Natural killer cell treated with Interleukin-12 subunit alpha and Interleukin-12 subunit beta and Interleukin-15 and Interleukin-18, amount 100 ng/mL, for 72 hours (primary cell): ENCODE measurements at places on chromosomes 5 and 9.

DNA sequence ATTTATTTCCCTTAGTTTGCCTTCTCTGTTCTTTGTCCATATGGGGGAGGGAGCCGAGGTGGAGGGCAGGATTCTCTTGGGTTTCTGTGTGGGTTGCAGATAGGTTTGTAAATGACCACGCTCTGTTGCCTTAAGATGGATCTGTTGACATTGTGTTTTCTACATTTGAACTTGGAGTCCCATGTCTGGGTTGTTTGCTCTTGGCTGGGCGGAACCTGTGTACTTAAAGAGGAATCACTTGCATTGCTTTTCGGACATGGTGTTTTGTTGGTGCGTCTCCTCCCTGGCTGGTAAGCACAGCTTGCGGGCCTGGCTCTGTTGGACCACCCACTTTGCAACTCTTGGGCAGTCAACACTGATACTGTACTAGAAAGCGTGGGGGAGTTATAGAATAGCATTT lies 45.9 kb downstream of the EHMT1 start:
- H3K4me1 ChIP-seq = peaks cover 33% of the 10 kb centered on the region
- no peak overlapping the region for H3K4me3 ChIP-seq
- peaks cover 7% of the 10 kb centered on the region for H3K36me3 ChIP-seq
- no peaks in the 10 kb centered on the region for H3K27me3 ChIP-seq
- DNase-seq = no peak

DNA sequence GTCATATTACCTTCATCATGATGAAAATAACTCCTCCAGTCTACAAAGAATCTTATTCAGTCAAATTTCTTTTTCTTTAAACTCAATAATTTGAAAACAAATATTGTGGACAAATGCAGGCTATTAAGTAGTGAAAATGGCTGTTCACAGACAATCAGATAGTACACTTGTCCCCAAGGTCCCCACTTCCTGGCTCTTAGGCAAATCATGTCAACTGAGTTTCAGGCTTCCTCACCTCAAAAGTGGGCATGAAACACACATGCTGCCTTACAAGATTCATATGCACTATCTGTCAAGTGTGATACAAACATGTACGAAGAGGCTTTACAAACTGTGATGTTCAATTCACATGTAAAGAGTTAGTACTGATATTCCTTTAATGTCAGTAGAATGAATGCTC lies 385.2 kb upstream of the SEMA6A start:
- H3K27ac ChIP-seq = no peak overlapping the region
- H3K27me3 ChIP-seq = no peaks in the 10 kb centered on the region
- no peak overlapping the region for H3K4me3 ChIP-seq

- H3K27ac ChIP-seq = peak overlapping the region; percentile 56
- H3K27me3 ChIP-seq = no peaks in the 10 kb centered on the region
- DNase-seq = no peak
- peaks cover 22% of the 10 kb centered on the region for H3K4me1 ChIP-seq
- H3K4me3 ChIP-seq = no peak overlapping the region
- H3K36me3 ChIP-seq = peaks cover 5% of the 10 kb centered on the region
Observed at GRCh38 chr5:146703899-146704298, 174.7 kb downstream of the PPP2R2B start.

- no peak for DNase-seq
- H3K27ac ChIP-seq = no peak overlapping the region
- H3K36me3 ChIP-seq = no peaks in the 10 kb centered on the region
- no peak overlapping the region for H3K4me3 ChIP-seq
Observed at GRCh38 chr5:41875121-41875520, 4.9 kb upstream of the OXCT1 start.

DNA sequence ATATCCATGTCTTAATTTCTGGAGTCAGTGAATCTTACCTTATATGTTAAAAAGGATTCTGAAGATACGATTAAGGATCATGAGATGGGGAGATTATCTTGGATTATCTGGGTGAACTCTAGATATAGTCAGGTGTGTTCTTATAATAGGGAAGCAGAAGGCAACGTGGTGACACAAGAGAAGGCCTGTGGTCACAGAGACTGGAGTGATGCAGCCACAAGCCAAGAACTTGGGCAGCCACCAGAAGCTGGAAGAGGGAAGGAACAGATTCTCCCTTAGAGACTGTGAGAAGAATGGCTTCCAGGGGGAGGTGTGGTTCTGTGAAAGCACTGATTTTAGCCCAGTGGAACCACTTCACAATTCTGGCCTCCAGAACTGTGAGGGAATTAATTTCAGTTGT lies 177.4 kb downstream of the ELAVL2 start:
- DNase-seq = no peak
- H3K36me3 ChIP-seq = no peaks in the 10 kb centered on the region
- H3K27me3 ChIP-seq = no peaks in the 10 kb centered on the region
- H3K27ac ChIP-seq = no peak overlapping the region

DNA sequence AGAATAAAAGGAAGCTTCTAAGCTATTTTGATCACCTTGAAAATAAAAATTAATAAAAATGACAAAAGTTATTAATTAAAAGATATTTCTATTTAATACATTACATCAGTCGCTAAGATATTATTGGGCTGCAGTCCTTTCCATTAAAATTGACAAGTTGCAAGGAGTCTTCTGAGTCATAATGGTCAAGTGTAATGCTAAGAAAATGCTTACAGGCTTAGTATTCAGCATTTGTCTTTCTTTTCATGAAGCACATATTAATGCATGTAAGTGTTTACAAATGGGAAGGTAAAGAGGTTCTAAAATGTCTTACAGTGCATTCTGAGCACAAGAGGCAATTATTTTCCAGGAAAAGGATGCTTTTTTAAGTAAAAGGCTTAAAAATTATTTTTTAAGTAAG lies 17.3 kb downstream of the SPINK9 start:
- H3K4me1 ChIP-seq = no peaks in the 10 kb centered on the region
- H3K27ac ChIP-seq = no peak overlapping the region
- DNase-seq = no peak
- H3K4me3 ChIP-seq = no peak overlapping the region
- no peaks in the 10 kb centered on the region for H3K36me3 ChIP-seq

DNA sequence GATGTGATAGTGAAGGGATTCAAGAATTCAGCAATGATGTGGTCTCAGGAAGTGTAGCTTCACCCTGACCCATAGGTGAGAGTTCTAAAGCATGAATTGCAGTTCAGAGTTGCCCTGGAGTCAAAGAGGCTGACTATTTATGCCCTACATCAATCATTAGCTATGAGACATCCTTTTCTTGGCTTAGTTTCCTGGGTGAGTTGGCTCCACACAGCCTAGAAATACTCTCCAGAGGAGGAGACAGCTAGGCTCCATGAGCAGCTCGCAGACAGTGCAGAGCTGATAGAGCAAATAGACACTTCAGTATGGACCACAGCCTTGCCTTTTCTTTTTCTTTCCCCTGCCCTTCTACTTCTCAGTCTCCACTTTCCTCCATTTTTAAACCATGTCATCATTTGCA lies 1651.8 kb downstream of the MAT2B start:
- no peak for DNase-seq
- no peak overlapping the region for H3K4me3 ChIP-seq
- H3K36me3 ChIP-seq = peaks cover 5% of the 10 kb centered on the region
- no peaks in the 10 kb centered on the region for H3K4me1 ChIP-seq

- no peaks in the 10 kb centered on the region for H3K4me1 ChIP-seq
- no peak for DNase-seq
- no peaks in the 10 kb centered on the region for H3K27me3 ChIP-seq
- H3K4me3 ChIP-seq = no peak overlapping the region
Observed at GRCh38 chr5:122333564-122333963, 21.5 kb downstream of the SNCAIP start.

- no peak overlapping the region for H3K4me3 ChIP-seq
- no peak overlapping the region for H3K27ac ChIP-seq
- H3K36me3 ChIP-seq = no peaks in the 10 kb centered on the region
- peaks cover 13% of the 10 kb centered on the region for H3K27me3 ChIP-seq
- DNase-seq = no peak
- no peaks in the 10 kb centered on the region for H3K4me1 ChIP-seq
Observed at GRCh38 chr5:174239718-174240117, 194.2 kb downstream of the NSG2 start.

- peaks cover 5% of the 10 kb centered on the region for H3K4me1 ChIP-seq
- H3K27ac ChIP-seq = no peak overlapping the region
- H3K27me3 ChIP-seq = peaks cover 8% of the 10 kb centered on the region
- no peak overlapping the region for H3K4me3 ChIP-seq
Observed at GRCh38 chr5:175696855-175697198, 39.0 kb downstream of the HRH2 start.

DNA sequence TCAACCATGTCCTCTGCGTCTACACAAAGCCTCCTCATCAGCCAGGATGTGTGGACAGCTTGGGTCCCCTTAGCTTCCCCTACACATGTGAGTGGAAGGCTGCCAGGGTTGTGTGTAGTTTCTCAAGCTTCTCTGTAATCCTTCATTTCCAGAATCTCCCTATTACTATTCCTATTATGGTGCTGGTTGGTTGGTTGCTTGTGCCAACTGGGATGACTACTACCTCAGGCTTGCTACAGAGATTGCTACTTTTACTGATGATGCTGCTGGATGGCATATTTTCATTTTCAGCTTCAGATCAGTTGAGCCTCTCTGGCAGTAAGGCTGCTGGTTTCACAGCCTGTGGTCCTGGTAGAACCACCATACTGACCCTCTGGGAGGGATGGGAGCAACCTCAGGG lies 39.9 kb downstream of the ATG10 start:
- no peaks in the 10 kb centered on the region for H3K27me3 ChIP-seq
- no peak overlapping the region for H3K4me3 ChIP-seq
- no peak for DNase-seq
- peaks cover 19% of the 10 kb centered on the region for H3K36me3 ChIP-seq
- no peaks in the 10 kb centered on the region for H3K4me1 ChIP-seq

DNA sequence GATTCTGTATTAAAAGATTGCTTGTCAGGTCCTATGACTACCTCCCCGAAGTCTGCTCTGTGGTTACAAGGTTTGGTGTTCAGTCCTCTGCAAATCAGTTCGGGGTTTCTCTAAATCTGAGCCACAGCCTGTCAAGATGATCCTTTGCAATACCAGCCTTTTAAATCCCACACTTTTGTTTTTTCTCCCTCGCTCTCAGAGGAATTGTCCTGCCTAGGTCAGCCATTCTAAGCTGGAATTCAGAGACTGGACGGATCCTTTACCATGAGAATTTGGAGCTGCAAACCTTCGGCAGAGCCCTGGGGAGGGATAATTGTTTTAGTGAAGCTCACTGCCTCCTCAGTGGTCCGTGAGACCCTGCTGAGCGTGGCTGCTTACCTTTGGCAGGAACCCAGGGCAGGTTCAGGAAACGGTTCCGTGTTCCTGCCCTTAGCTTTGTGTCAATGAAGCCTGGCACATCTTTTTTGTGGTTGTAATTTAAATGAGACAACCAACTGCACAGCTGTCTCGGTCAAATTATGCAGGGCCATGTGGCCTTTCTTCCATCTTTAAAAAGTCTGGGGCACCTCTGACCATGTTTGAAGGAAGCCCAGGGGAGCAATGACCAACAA lies 47.2 kb downstream of the EBF1 start:
- H3K36me3 ChIP-seq = no peaks in the 10 kb centered on the region
- H3K4me3 ChIP-seq = no peak overlapping the region
- peaks cover 3% of the 10 kb centered on the region for H3K4me1 ChIP-seq
- peaks cover 49% of the 10 kb centered on the region for H3K27me3 ChIP-seq

DNA sequence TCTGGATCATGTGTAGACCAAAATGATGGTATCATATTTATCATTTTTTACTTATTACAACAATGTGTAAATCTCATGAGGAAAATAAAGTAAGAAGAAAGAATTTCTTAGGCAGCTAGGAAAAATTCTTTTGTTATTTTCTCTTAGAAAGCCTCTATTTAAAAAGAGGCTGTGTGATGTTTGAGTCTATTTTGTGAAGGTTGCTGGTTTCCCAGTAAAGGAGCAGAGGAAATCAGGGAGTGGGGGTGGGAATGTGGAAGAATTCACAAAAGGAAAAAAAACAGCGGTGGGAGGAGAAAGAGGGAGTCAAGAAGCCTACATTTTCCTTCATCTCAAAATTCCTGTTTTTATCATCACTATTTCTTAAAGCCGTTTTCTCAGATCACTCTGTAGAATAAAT lies 20.1 kb downstream of the PTCH1 start:
- no peak overlapping the region for H3K27ac ChIP-seq
- H3K4me1 ChIP-seq = peaks cover 43% of the 10 kb centered on the region
- H3K27me3 ChIP-seq = no peaks in the 10 kb centered on the region
- DNase-seq = no peak

DNA sequence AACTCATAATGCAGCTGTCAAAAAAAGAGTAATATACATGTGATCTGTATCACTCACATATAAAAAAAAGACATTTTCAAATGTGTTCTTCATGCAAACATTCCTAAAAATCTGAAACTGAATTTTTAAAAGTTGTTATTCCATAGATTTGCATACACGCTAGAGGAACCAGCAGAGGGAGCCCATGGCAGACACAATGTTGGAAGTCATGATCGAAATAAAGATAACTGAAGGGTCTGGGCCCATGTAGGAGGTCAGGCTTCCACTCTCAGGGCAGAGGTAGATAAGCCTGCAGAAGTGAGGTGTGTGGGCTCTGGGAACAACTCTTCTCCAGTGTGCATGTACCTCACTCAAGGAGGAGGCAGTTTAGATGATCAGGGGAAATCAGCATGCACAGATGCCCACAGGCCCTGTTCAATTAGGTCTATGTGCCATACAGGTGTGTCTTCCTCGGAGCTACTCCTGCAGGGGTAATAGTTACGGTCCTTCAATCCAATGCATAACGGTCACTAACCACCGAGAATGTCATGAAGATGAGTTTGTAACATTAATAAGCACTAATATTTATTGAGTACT lies 208.6 kb downstream of the EPB41L4A start:
- peaks cover 6% of the 10 kb centered on the region for H3K36me3 ChIP-seq
- no peak overlapping the region for H3K27ac ChIP-seq
- no peaks in the 10 kb centered on the region for H3K4me1 ChIP-seq
- no peak for DNase-seq
- H3K27me3 ChIP-seq = peaks cover 9% of the 10 kb centered on the region

GRCh38 chr5:38059876-38060275 lies 198.5 kb upstream of the EGFLAM start:
- no peaks in the 10 kb centered on the region for H3K27me3 ChIP-seq
- H3K4me1 ChIP-seq = no peaks in the 10 kb centered on the region
- H3K4me3 ChIP-seq = no peak overlapping the region
- DNase-seq = no peak
- no peaks in the 10 kb centered on the region for H3K36me3 ChIP-seq
